ENCODE measurements at places on chromosomes 12 and 14. TPM values are rescaled to one million over a fixed set of nuclear protein-coding genes. Genes with fewer than 3 reads are reported as not detected.
A peak's percentile ranks its signal among the peaks of the same experiment; 100 is the strongest.

Gene COX14
- 53.4 TPM for total RNA-seq

Gene GPHN
- 13.5 TPM for total RNA-seq

GRCh38 chr14:100440207-100440631 is 117.1 kb downstream of the SLC25A47 start:
- no peaks in the 10 kb centered on the region for H3K36me3 ChIP-seq
- no peak for DNase-seq
- peaks cover 5% of the 10 kb centered on the region for H3K27me3 ChIP-seq
- H3K4me1 ChIP-seq: peaks cover 78% of the 10 kb centered on the region
- peak overlapping the region; percentile 22 for H3K4me3 ChIP-seq
- H3K27ac ChIP-seq: peak overlapping the region; percentile 71

Gene SCNN1A
- total RNA-seq: not detected

DNA sequence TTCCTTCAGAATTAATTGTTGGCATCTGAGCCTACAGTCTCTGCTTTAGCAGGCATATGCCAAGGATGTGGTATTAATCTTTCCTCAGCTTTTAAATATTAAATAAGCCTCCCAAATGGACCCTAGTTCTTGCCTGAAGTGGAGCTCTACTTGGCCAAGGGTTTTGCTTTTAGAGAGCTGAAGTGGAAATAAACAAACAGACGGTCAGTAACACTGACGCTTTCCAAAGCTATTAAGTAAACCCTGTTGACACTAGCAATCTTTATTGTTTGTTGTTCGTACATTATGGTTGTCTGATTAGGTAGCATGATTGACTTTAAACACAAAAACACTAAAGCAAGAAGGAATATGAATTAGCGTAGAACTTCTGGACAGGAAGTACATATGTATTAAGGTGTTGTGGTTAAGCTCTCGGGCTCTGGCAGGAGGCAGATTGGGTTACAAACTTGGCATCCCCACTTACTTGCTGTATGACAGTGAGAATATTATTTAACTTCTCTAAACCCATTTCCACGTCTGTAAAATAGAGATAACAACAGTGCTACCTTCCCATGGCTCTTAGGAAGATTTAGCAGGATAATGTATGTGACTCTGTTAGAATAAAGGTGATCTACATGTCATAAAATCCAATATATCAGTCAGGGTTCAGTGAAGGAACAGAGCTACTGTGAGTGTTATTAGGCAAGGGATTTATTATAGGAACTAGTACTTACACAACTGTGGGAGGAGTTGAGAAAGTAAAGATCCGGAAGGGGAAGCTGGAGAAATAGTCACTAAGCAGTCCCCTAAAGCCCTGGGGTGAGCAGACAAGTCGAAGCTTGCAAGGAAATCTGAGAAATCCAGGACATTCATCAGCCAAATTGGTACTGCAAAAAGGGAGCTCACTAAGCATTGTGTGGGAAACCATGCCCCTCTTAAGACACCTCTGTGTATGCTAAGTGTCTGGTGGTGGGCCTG is 92.2 kb upstream of the ATF7IP start:
- H3K27ac ChIP-seq: peak overlapping the region; percentile 9
- no peak for DNase-seq
- H3K4me1 ChIP-seq: peaks cover 23% of the 10 kb centered on the region

- no peak overlapping the region for H3K4me3 ChIP-seq
- no peak overlapping the region for H3K27ac ChIP-seq
- H3K4me1 ChIP-seq: no peaks in the 10 kb centered on the region
- DNase-seq: no peak
- no peaks in the 10 kb centered on the region for H3K36me3 ChIP-seq
Observed at GRCh38 chr12:77256956-77257355, 191.6 kb upstream of the E2F7 start.

- no peak overlapping the region for H3K4me3 ChIP-seq
- H3K27me3 ChIP-seq: no peaks in the 10 kb centered on the region
- no peak for DNase-seq
- no peak overlapping the region for H3K27ac ChIP-seq
- peaks cover 5% of the 10 kb centered on the region for H3K36me3 ChIP-seq
- H3K4me1 ChIP-seq: no peaks in the 10 kb centered on the region
Observed at GRCh38 chr12:87809916-87810315, 219.3 kb downstream of the C12orf50 start.

Gene SCN8A
- total RNA-seq: 12.7 TPM

- H3K27me3 ChIP-seq: no peaks in the 10 kb centered on the region
- no peaks in the 10 kb centered on the region for H3K4me1 ChIP-seq
- no peak for DNase-seq
- H3K27ac ChIP-seq: no peak overlapping the region
Observed at GRCh38 chr12:130357241-130357640, 19.6 kb downstream of the PIWIL1 start.

GRCh38 chr12:118541071-118541470 is 164.7 kb downstream of the SUDS3 start:
- H3K27me3 ChIP-seq: no peaks in the 10 kb centered on the region
- no peak overlapping the region for H3K4me3 ChIP-seq
- DNase-seq: no peak
- peaks cover 9% of the 10 kb centered on the region for H3K36me3 ChIP-seq

DNA sequence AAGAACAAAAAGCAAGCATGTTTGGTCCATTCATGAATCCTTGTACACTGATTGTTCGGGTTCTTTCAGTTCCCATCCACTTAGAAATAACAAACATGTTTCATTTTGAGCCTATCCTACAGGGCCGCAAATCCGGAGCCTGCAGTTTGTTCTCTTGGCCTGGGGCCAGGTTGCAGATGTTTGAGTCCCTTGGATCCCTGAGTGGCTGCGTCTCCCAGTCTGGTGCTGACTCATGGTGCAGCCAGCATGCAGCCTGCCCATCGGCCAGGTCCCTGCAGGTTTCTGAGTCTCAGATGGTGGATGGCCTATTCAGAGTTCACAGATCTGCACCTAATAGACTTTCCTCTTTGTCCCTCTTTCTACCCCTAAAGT is 1.9 kb upstream of the DYNC1H1 start:
- H3K27me3 ChIP-seq: no peaks in the 10 kb centered on the region
- peak overlapping the region; percentile 85 for H3K27ac ChIP-seq
- peak overlapping the region; percentile 69 for H3K4me3 ChIP-seq
- DNase-seq: peak; percentile 85

DNA sequence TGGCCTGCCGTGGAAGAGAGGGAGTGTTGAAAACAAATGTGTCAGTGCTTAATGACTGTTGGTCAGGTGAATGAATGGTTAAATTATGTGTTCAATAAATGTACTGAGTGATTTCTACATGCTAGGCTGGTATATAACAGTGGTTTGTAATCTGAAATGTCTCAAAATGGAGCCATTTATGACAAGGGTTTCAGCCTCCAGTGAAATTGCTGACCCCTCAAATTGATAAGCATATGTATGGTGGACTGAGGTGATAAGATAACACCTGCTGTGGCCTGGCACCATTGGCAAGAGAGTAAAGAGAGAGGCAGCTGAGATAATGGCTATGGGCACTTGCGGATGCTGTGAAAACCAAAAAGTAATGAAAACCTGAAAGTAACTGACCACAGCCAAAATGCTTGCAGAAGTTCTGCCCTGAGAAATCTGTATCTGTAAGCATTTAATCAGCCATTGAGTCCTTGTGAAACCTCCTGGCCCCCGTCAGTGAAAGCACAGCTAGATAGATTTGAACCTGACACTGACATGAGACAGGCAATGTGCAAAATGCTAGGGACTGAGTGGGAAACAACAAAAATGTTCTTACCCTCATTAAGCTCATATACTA is 1.4 kb upstream of the BCAT1 start:
- peaks cover 25% of the 10 kb centered on the region for H3K36me3 ChIP-seq
- peaks cover 2% of the 10 kb centered on the region for H3K27me3 ChIP-seq
- DNase-seq: no peak
- no peak overlapping the region for H3K4me3 ChIP-seq
- H3K27ac ChIP-seq: 0 out of 2 replicates have a peak overlapping the region, but pooled peaks have one; percentile 6
- H3K4me1 ChIP-seq: peaks cover 47% of the 10 kb centered on the region

- H3K4me3 ChIP-seq: no peak overlapping the region
- H3K27ac ChIP-seq: no peak overlapping the region
- peaks cover 5% of the 10 kb centered on the region for H3K36me3 ChIP-seq
- no peak for DNase-seq
- peaks cover 6% of the 10 kb centered on the region for H3K27me3 ChIP-seq
Observed at GRCh38 chr12:119255314-119255713, 76.6 kb downstream of the HSPB8 start.

Gene ARHGEF25
- total RNA-seq: 17.2 TPM

GRCh38 chr12:46261646-46262045 is 7.2 kb downstream of the SLC38A1 start:
- H3K4me3 ChIP-seq: no peak overlapping the region
- no peak for DNase-seq
- H3K27ac ChIP-seq: no peak overlapping the region
- no peaks in the 10 kb centered on the region for H3K27me3 ChIP-seq
- peaks cover 6% of the 10 kb centered on the region for H3K36me3 ChIP-seq

- no peaks in the 10 kb centered on the region for H3K4me1 ChIP-seq
- H3K27me3 ChIP-seq: peaks cover 27% of the 10 kb centered on the region
- no peak for DNase-seq
- H3K4me3 ChIP-seq: no peak overlapping the region
- no peak overlapping the region for H3K27ac ChIP-seq
Observed at GRCh38 chr12:120590741-120591407, 9.7 kb upstream of the POP5 start.

DNA sequence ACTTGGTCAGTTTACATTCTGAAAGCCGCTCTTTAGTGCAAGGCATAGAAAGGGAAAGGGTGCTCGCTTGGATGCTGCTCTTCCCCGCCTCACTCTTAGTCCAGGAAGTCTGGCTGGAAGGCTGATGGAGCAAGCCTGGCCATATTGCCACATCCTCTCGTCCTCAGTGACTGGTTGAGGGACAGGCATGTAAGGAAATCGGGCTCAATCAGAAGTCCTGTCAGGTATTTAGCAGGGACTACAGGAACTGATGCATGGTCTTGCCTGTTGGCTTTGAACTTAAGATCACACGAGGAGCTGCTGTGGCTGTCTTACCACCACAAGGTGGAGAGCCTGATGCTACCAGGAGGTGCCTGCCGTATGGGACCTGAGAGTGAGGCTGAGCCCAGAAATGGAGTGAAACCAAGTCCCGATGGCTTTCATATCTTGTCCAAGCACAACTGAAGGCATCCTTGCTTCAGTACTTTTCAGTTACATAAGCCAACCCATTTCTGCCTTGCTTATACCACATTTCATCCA is 10.7 kb upstream of the C12orf75 start:
- peaks cover 15% of the 10 kb centered on the region for H3K36me3 ChIP-seq
- peaks cover 5% of the 10 kb centered on the region for H3K27me3 ChIP-seq
- peak overlapping the region; percentile 95 for H3K27ac ChIP-seq
- H3K4me3 ChIP-seq: no peak overlapping the region

- 0 out of 2 replicates have a peak, but pooled peaks cover 3% of the 10 kb centered on the region for H3K36me3 ChIP-seq
- peaks cover 21% of the 10 kb centered on the region for H3K4me1 ChIP-seq
- peak; percentile 61 for DNase-seq
- no peak overlapping the region for H3K27ac ChIP-seq
Observed at GRCh38 chr12:53820514-53821306, 68.9 kb upstream of the CISTR start.

Gene BATF
- total RNA-seq: not detected

Gene KRT82
- total RNA-seq: not detected

GRCh38 chr12:47408171-47408871 is 297.5 kb downstream of the RPAP3 start:
- H3K27ac ChIP-seq: no peak overlapping the region
- no peaks in the 10 kb centered on the region for H3K36me3 ChIP-seq
- peaks cover 18% of the 10 kb centered on the region for H3K4me1 ChIP-seq

Gene B4GALNT1
- total RNA-seq: 1.1 TPM

DNA sequence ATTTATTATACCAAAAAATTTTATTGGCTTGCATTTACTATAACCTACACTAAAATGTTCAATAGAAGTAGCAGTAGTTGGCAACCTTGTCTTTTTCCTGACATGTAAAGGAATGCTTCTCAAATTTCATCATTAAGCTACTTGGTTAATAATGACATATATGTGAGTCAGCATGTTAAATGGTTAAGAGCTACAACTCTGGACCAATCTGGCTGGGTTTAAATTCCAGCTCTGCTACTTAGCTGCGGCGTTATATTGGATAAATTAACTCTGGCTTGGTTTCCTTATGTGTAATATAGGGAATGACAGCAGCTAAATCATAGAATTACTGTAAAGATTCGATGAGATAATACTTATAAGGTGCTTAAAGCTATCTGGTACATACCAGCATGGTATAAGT is 53.7 kb upstream of the OTOGL start:
- peaks cover 24% of the 10 kb centered on the region for H3K36me3 ChIP-seq
- peaks cover 72% of the 10 kb centered on the region for H3K4me1 ChIP-seq
- peak overlapping the region; percentile 94 for H3K27ac ChIP-seq
- no peaks in the 10 kb centered on the region for H3K27me3 ChIP-seq

- H3K36me3 ChIP-seq: peaks cover 9% of the 10 kb centered on the region
- peaks cover 31% of the 10 kb centered on the region for H3K4me1 ChIP-seq
- H3K27me3 ChIP-seq: peaks cover 4% of the 10 kb centered on the region
- no peak for DNase-seq
Observed at GRCh38 chr14:49853158-49853477, 530 bp upstream of the NEMF start.

DNA sequence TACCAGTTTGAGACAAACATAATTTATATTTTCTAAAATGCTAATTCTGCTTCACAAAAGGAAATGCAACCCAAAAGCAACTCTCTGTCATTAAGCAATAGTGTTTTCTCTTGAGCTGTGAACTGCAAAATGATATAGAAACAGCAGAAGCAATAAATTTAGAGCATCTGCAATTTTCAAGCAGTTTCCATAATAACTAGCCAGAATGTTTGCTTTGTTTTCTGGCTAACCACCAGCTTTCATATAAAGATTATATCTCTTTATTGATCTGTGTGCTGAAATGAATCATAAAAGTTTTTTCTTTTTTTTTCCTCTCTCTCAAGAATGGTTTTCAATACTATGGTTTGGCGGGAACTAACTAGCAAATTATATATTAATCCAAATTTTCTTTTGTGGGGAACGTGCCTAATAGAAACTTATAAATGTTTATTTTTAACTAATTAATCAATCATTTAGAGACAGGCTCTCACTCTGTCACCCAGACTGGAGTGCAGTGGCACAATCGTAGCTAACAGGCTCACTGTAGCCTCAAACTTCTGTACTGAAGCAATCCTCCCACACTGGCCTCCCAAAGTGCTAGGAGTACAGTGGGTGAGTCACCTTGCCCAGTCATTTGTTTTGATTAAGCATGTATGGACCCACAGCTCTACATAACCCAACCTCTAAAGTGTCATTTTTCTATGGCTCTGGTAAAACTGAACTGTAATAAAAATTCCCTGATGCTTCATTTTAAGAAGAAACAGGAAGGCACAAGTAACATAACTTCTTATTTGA is 830.1 kb upstream of the MGAT4C start:
- no peaks in the 10 kb centered on the region for H3K27me3 ChIP-seq
- H3K4me3 ChIP-seq: no peak overlapping the region
- H3K4me1 ChIP-seq: no peaks in the 10 kb centered on the region
- H3K27ac ChIP-seq: no peak overlapping the region
- DNase-seq: no peak

GRCh38 chr12:1644534-1645438 is 15.8 kb downstream of the WNT5B start:
- peaks cover 60% of the 10 kb centered on the region for H3K36me3 ChIP-seq
- H3K27ac ChIP-seq: peak overlapping the region; percentile 93
- H3K4me1 ChIP-seq: peaks cover 74% of the 10 kb centered on the region
- peaks cover 5% of the 10 kb centered on the region for H3K27me3 ChIP-seq
